Body of pancreas (tissue), 4 donors: ENCODE measurements at places on chromosomes 11 and 22. TPM values are rescaled to one million over a fixed set of nuclear protein-coding genes. Genes with fewer than 3 reads are reported as not detected.

- no peak for DNase-seq
These were observed 635 bp downstream of the C11orf21 start for GRCh38 chr11:2300936-2301630.

GRCh38 chr11:58142761-58143160, 17.4 kb upstream of the OR9I1 start:
- DNase-seq: no peak

- no peak for DNase-seq
These were observed 597.5 kb downstream of the BRD1 start for GRCh38 chr22:49230194-49230577.

DNA sequence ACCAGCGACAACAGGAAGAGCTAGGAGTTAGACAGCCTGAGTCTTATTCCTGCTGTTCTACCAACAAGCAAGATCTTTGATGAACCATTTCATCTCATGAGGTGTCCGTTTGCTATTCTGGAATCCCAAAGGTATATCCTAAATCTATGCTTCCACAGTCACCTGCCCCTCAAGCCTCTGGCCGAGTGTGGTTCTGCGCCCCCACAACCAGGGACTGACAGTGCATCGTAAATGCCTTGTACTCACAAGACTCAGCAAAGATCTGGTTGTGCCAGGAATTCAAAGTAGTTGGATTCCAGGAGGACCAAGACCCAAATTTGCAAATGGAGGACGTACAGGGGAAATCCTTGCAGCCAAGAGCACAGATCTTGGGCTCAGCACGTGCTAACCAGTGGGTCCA, 47.5 kb upstream of the JAM3 start:
- no peak for DNase-seq

- DNase-seq: no peak
These were observed 79.7 kb downstream of the FAT3 start for GRCh38 chr11:92304271-92304670.

The NXPE2 gene
- total RNA-seq: not detected
